AG10803 (cell line): ENCODE measurements at places on chromosomes 7 and 10.

DNA sequence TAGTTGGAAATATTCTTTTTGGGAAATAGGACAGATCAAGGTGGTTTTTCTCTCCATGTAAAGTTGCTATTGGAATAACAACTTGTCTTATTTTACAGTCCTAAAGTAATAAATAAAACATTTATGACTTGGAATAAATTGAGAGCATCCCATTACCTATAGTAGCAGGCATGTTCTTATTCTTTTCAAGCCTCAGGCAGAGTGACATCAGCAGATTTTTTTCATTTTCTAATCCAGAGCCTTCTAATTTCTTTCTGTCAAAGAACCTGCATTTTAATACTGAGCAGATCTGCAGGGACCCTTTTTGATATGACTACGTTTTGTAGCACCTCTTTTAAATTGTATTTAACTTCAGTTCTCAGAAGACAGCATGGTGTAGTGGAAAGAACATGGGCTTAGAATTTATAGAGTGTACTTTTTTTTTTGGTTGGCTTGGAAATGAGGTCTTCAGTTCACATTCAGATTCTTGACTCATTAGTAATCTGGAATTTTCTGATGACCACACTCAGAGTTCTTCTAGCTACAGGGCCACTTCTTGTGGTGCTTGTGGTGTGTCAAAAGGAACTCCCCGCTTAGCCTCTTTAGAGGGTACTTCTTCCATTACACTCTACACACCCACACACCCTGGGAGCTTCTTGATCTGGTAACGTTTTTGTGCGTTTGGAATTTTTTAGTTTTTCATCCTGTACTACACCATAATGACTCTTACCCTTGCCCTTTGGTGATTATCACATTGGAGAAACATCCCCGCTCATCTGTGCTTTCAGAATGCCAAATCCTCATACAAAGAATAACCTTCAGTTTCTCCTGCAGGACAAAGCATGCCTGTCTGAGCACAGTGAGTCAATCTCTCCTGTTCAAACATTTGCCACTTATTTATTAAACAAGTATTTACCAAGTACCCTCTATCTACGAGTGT lies 34.6 kb downstream of the AGK start:
- DNase-seq: peak; percentile 87

GRCh38 chr7:24328050-24328449 lies 44.1 kb downstream of the NPY start:
- DNase-seq: no peak

DNA sequence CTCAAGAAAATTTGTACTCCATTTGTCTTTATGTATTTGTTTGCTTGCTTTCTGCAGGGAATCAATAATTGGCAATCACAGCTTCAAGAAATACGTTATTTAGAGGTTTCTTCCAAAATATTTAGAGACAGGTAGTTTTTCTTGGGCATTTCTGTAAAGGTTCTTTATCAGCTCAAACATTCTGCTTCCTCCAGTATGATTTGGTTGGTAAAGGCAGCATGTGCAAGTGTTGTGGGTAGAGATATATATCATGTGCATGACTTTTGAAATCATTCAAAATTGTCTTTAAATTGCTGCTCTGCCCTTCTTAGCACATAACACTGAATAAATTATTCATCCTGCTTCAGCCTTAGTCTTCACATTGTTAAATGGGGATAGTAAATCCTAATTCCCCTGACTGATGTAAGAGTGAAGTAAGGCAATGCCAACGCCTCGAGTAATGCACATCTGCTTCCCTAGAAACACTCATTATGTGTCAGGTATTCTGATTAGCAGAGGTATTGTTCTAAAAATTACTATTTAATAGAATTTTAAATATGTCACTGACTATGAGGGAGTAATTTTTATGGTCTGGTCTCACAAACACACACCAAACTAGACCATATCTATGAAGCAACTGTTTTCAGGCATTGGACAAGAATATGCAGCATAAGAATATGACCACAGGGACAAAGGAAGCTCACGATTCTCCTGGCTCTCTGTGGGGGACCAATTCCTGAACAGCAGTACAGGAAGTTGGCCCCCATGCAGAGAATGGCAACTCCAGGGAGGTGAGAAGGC lies 77.3 kb upstream of the AKR1E2 start:
- DNase-seq: no peak

DNA sequence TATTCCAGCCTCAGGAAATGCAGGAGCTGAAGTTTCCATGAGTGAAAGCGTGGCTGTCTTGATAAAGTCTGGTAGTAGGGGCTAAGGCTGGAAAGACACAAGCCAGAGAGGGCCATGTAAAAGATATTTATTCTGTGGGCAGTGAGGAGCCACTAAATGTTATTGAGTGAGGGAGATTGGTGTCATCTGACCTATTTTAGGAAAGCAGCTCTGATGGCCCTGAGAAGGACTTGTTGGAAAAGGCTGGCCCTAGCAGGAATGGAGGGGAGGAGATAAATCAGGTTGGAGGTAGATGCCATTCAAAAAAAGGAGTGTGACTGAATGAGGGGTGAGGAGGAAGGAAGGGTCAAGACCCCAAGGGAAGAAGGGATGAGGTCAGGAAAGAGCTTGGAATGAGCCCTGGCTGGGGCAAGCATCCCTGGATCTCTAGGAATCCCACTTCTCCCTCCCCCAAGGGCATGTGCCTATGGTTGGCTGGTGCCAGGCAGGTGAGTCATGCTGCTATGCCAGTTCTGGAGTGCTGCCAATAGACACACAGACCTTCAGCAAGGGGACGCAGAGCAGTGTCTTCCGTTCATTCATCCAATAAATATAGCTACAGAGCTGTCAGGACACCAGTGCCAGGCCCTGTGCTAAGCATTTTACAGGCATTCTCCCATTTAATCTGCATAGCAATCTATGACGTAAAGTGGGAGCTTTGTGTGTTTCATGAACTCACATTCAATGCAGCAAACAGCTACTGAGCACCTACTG lies 2.0 kb downstream of the ANKRD2 start:
- DNase-seq: peak; percentile 84

GRCh38 chr10:12237265-12238220 lies 41.6 kb downstream of the CDC123 start:
- DNase-seq: peak; percentile 14

GRCh38 chr10:64011912-64012714 lies 490.9 kb downstream of the REEP3 start:
- no peak for DNase-seq

GRCh38 chr7:155169498-155170065 lies 99.5 kb downstream of the HTR5A start:
- no peak for DNase-seq

DNA sequence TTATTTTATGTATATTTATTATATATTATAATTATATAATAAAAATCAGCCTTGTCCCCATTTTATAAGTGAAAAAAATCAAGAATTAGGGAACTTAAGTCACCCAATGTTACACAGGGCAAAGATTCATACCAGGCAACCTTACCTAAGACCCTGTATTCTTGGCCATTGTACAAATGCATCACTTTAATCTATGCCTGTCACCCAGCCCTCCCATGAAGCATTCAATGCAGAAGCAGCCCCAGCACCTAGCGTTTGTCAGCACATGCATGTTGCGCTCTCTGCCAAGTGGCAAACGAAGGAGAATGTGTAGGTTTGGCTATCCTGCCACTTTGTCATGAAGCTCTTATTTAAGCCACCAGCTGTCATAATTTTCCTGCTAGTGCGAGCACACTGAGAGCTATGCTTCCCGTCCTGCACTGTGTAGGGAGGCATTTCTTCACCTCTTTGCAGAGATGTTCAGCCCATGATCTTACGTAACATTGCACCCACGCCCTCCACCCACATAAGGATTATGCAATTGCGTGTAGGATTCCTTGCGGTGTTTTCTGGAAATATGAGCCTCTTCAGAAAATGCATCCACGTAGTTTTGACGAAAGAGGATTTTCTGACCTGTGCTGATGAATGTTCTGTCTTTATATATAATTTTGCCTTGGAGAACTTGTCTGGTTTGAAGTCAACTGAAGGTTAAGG lies 7.7 kb upstream of the COBL start:
- DNase-seq: no peak

DNA sequence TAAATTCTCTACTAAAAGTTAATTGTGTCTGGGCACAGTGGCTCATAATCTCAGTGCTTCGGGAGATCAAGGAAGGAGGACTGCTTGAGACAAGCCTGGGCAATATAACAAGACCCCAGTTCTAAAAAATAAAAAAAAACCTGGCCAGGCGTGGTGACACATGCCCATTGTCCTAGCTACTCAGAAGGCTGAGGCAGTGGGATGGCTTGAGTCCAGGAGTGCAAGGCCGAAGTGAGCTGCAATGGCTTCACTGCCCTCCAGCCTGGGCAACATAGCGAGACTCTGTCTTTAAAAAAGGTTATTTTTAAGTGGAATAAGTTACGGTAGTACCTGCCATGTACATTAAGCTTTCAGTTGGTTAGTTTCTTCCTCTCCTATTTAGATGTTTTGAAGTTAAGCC lies 28.9 kb downstream of the CDK14 start:
- DNase-seq: no peak

GRCh38 chr7:41501006-41501405 lies 201.9 kb downstream of the INHBA start:
- peak; percentile 62 for DNase-seq

DNA sequence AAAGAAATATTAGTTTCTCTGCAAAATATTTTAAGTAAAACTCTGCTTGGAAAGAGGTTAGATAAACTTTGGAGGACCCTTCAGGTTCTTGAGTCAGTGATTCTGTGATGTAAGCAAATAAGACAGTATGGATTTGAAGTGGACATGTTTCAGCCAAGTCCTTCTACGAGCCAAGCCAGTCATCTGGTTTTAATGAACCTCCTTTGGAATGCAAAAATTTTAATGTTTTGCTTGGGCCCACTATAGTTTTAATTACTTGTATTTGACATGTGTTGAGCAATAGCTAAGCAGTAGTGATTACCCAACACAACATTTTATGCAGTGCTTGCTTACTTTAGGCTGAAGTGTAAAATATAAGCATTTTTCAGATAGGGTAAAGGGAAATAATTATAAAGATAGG lies 296.3 kb upstream of the SEMA3D start:
- DNase-seq: peak; percentile 93

DNA sequence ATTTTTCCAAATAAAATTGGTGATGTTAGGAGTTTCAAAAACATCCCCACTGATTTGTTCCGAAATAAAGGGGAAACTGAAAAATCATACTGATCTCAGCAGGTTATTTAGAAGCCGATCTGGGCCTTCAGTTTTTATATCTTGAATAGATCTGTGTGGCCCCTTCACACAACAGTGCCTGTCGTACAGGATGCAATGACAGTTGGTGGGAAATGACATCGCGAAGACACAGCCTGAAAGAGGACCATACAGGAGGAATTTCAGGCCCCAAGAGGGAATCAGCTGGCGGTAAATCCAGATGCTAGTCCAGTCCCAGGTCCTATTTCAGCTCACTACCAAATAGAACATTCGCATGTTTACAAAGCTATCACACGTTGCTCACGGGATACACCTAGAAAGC lies 3.0 kb downstream of the H2BK1 start:
- DNase-seq: no peak

DNA sequence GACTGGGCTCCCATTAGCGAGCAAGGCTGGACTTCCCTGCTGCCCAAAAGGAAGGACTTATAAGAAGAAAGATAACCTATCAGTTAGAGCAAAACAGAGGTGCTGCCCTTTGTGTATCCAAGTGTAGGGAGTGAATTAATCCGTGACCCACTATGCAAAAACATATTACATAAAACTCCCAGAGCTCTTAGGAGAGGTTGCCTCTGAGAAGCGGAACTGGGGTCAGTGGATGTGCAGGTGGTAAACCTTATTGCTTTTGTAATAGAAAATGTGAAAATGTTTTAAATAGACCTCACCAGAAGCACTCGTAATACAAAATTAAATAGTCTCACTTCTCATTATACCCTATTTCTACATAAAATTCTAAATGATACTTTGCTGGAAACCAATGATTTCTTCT lies 17.1 kb upstream of the IL6 start:
- DNase-seq: no peak

DNA sequence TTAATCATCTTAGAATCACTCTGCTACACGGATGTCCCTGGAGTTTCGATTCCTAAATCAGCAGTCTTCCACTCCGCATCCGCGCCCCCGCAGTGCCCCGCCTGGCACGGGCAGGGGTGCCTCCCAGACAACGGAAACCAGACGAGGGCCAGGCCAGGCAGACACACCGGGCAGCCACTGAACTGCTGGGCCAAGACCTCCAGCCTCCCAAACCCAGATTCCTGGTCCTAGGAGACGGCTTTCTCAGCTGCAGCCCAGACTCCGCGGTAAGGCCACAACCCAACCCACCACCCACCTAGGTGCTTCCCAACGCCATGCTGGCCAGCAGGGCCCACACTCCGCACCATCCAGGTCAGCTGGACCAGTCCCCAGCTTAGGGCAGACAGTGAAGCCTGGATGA lies 33.2 kb downstream of the MAD1L1 start:
- DNase-seq: no peak

DNA sequence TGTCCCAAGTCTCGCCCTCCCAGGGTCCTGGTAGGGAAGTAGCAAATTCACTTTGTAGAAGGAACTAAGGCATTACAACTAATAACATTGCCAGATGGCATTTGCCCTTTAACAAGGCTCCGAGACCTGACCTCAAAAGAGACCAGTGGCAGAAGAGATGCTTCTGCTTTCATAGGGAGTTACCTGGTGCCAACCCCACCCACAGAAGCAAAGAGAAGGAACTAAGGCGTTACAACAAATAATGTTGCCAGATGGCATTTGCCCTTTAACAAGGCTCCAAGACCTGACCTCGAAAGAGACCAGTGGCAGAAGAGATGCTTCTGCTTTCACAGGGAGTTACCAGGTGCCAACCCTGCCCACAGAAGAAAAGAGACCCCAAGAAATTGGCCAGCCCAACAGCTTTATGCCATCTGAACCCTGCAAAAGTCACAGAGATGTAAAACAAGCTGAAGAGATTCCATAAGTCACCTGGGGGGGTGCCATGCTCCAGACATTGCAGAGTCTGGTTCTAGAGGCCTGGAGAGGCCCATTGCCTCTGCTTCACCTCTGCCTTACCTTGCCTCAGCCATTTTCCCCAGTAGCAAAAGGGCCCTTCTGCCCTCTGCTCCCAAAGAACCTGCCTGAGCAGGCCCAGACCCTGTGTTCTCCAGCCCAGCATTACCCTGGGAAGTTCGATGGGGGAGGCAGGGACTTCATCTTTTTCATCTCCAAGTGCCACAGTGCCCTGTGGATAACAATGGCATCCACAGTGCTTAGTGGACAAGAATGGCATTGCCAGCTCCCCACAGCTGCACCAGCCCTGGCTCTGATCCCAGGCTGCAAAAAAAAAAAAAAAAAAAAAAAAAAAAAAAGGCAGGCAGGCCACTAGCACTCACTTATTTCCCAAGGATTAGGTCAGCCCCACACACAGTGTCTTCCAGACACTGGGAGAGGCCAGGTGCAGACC lies 179.5 kb upstream of the PLXNA4 start:
- no peak for DNase-seq
